WTC11 (cell line): ENCODE measurements at places on chromosomes 12 and 14. TPM values are rescaled to one million over a fixed set of nuclear protein-coding genes. Genes with fewer than 3 reads are reported as not detected.

DNA sequence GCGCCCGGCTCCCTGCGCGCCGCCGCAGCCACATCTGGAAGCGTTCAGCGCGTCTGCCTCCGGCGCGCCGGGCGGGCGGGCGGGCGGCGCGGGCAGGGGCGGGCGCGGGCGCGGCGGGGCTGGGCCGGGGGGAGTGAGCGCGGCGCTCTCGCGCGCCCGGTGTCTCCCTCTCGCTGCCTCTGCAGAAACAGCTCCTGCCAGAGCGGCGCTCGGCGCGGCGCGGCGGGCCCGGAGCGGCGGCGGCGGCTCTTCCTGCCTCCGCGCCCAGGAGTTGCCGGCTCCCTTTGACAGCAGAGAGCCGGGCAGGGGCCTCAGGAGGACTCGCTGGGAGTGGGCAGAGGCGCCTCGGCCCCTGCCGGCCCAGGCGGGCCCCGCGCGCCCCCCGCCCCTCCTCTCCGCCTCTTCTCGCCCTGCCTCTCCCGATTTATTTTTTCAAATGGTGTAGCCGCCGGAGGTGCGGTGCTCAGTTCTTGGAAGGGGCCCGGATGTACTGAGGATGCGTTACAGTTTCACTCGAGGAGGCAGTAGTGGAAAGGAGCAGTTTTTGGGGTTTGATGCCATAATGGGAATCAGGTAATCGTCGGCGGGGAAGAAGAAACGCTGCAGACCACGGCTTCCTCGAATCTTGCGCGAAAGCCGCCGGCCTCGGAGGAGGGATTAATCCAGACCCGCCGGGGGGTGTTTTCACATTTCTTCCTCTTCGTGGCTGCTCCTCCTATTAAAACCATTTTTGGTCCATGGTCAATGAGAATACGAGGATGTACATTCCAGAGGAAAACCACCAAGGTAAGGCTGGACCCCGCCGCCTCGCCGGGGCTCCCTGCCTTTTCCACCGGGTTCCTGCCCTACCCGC, at the start of gene CACNA1C:
Gene CACNA1C (plus strand): TSS at position 162 of the 853 bp plus-strand sequence. CDS start 576 bp downstream, at position 738.
- peak; percentile 71 for DNase-seq

GRCh38 chr14:79287976-79288375, 923.3 kb downstream of the DIO2 start:
- DNase-seq: no peak

GRCh38 chr14:87139299-87139698, 853.7 kb downstream of the GALC start:
- no peak for DNase-seq

GRCh38 chr12:80714846-80715245, 1.9 kb upstream of the MYF5 start:
- no peak for DNase-seq

Gene MYO1H
- total RNA-seq: 0.44 to 0.60 TPM (median 0.50 TPM) in 3 replicates

DNA sequence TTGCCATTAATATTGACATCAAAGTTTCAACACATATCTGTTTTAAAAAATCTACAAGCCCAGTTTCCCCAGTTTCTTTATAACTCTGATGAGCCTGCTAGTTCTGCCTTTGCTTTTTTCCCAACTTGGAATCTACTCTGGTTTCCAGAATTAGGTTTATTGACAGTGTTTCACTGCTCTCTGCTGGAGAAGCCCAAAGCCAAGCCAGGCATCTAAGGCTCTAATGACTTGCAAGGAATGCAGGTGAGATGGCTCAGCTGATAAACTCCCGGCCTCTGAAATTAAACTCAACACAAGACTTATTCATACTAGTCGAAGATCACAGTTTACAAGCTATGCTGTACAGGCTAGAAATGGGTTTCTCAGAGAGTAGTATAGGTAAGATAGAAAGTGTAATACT, 54.3 kb downstream of the HMGA2 start:
- DNase-seq: peak; percentile 40

DNA sequence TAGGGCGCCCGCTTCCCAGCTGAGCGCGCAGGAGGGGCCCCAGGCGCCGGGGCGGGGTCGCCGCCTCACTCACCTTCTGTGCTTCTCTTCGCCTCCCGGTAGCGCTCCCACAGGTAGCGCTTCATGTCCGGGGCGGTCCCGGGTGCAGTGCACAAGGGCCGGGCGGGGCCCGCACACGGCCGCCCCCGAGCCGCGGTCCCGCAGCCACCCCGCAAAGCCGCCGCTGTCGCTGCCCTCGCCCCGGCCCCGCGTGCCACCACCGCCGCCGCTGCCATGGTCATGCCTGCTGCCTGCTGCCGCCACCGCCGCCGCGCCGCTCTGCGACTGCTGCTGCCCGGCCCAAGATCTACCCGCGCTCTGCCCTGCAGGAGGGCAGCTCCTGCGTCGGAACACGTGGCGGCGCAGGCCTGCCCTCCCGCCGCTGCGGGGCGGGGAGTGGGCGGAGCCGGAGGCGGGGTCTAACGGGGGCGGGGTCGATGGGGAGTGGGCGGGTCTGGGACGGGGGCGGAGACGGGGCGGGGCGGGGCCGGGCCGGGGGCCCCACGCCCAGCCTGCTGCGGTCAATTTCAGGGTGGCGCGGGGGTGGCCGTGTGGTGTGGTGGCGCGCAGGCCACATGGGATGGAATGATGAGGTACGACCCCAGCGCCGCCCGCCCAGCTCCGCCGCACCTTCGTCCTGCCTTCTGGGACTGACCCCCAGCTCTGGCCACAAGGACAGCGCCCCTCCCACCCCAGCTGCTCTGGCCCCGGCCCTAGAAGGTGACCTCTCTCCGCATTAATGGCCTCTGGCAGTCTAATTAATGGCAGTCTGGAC, at the start of gene NT5DC3:
Gene NT5DC3 (minus strand): TSS at position 359 of the 814 bp plus-strand sequence. CDS start 78 bp downstream, at position 281.
- DNase-seq: peak; percentile 79

- DNase-seq: no peak
Measured at GRCh38 chr12:69987579-69988091, 162.6 kb downstream of the MYRFL start.
